ENCODE measurements at places on chromosomes 3 and 15.

DNA sequence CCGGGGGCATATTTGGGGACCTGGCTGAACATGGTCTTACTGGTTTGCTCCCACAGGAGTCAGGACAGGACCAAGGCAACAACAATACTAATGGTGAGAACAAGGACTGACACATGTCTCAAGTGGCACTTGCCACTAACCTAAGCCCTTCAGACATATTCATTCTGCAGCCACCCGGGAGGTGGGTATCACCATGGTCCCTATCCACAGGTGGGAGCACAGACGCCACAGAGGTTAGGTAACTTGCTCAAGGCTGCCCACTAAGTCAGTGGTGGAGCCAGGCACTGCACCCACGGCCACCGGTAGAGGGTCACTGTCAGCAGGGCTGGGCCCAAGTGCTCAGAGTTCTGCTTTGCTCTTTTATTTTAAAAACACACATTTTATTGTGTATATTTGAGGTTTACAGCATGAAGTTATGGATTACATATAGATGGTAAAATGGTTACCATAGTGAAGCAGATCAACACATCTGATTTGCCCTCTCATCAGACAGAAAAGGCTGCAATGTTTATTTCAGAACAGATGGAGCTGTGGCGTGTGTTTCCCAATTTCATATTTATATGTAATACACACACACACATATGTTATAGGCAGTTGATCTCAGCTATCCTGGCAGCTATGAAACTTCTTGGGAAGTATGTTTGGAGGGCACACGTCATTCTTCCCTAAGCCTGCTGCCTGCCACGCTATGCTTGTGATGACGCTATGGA, 30.0 kb upstream of the SLC41A3 start:
- H3K27ac ChIP-seq: no peak overlapping the region
- DNase-seq: no peak
- H3K4me1 ChIP-seq: no peaks in the 10 kb centered on the region
- H3K27me3 ChIP-seq: no peaks in the 10 kb centered on the region
- H3K4me3 ChIP-seq: no peak overlapping the region

- no peaks in the 10 kb centered on the region for H3K36me3 ChIP-seq
- H3K4me3 ChIP-seq: no peak overlapping the region
- H3K27me3 ChIP-seq: peaks cover 3% of the 10 kb centered on the region
Measured at GRCh38 chr15:79978260-79978654, 7.3 kb upstream of the BCL2A1 start.

- peaks cover 4% of the 10 kb centered on the region for H3K36me3 ChIP-seq
- H3K27me3 ChIP-seq: no peaks in the 10 kb centered on the region
- peaks cover 43% of the 10 kb centered on the region for H3K4me1 ChIP-seq
- no peak for DNase-seq
- peak overlapping the region; percentile 16 for H3K27ac ChIP-seq
Measured at GRCh38 chr3:69094467-69095205, 9.9 kb downstream of the ARL6IP5 start.

DNA sequence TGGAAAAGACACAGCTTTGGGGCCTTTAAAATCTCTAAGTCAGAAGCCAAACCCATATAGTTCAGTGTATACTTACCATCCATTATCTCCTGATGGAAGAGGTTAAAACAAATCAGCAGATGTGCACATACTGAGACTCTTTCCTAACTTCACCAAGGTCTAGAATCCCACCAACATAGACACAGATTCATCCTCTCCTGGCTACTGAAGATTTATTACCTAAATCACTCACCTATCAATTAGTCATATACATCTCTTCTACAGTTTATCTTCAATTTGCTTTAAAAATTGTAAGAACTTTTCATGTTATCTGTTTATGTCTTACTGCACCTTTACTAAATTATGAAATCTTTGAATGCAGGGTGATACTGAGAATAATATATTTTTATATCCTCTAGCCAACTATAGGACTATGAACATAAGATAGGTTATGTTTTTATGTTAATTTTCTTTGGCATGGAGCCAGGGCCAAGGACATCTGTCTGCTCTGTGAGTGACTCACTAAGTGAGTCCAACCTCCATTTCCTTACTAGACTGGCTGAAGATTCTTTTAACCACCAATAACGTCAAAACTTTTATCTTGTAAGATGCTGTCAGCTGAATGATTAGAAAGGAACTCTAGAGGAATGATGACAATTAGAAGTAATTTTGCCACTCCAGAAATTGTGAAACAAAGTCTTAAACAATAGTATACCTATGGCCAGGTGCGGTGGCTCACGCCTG, 397.6 kb downstream of the FOXP1 start:
- H3K4me1 ChIP-seq: peaks cover 5% of the 10 kb centered on the region
- H3K27ac ChIP-seq: no peak overlapping the region
- DNase-seq: peak; percentile 71
- H3K4me3 ChIP-seq: no peak overlapping the region

- DNase-seq: no peak
- H3K4me1 ChIP-seq: no peaks in the 10 kb centered on the region
- no peak overlapping the region for H3K27ac ChIP-seq
Measured at GRCh38 chr15:87781959-87782625, 474.4 kb downstream of the NTRK3 start.

GRCh38 chr3:59850417-59850816, 800.6 kb upstream of the CFAP20DC start:
- no peaks in the 10 kb centered on the region for H3K36me3 ChIP-seq
- no peak overlapping the region for H3K27ac ChIP-seq
- no peaks in the 10 kb centered on the region for H3K27me3 ChIP-seq
- no peak for DNase-seq
- no peak overlapping the region for H3K4me3 ChIP-seq
- H3K4me1 ChIP-seq: no peaks in the 10 kb centered on the region

- DNase-seq: no peak
- H3K36me3 ChIP-seq: no peaks in the 10 kb centered on the region
- H3K27me3 ChIP-seq: no peaks in the 10 kb centered on the region
- peaks cover 6% of the 10 kb centered on the region for H3K4me1 ChIP-seq
- H3K27ac ChIP-seq: no peak overlapping the region
Measured at GRCh38 chr15:50905055-50905454, 3.4 kb upstream of the AP4E1 start.

DNA sequence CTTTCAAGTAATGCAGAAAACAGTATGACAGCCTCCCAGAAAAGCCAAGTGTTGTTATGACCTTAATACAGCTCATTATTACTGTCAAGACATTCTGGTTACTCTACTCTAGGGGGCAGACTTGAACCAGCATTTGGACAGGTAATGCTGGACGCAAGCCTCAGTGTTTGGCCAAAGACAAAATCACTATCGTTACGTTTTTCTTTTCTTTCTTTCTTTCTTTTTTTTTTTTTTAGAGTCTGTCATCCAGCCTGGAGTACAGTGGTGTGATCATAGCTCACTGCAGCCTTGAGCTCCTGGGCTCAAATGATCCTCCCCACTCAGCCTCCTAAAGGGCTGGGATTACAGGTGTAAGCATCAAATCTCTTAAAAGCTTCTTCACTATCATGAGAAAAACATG, 29.4 kb upstream of the TMEM45A start:
- DNase-seq: peak; percentile 52
- peaks cover 3% of the 10 kb centered on the region for H3K27me3 ChIP-seq
- H3K4me1 ChIP-seq: no peaks in the 10 kb centered on the region

DNA sequence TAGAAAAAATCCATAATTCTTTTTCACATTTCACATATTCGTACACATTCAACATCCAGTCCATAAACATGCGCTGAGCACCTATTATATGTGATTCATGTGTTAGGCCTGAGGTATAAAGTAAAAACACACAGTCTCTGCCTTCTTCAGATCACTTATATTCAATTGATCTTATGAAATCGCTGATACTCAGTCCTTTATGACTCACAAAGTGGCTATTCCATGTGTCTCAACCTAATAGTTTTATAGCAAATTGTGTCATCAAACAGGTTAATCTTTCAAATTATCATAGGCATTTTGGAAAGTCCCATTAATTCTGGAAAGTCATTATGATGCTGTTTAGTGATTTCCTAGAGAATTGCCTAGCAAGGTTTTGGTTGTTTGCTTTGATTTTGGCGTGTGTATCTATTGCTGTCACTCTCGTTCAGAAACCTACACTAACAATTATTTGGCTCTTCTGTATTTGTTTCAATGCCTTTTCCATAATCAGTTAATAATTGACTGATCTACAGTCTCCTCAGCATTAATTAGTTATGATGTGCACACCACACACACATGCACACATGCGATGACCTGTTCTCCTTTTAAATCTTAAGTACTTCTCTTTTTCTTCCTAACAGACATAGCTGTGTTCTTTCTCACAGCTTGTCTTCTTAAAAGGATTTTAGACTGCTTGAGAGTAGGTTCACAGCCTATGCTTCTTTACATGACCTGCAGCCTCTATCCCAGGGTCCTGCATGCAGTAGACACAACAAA, 353.1 kb downstream of the MECOM start:
- H3K27me3 ChIP-seq: no peaks in the 10 kb centered on the region
- H3K36me3 ChIP-seq: no peaks in the 10 kb centered on the region
- no peak for DNase-seq

DNA sequence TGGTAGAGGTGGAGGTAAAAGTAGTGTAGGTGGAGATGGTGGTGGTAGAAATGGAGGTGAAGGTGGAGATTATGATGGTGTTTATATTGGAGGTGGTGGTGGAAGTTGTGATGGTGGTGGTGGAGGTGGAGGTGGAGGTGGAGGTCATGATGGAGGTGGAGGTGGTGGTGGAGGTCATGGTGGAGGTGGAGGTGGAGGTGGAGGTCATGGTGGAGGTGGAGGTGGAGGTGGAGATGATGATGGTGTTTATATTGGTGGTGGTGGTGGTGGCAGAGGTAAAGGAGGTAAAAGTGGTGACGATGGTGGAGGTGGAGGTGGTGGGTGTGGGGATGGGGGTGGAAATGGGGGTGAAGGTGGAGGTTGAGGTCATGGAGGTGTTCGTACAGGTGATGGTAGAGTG, 107.8 kb downstream of the ASB7 start:
- H3K4me1 ChIP-seq: peaks cover 9% of the 10 kb centered on the region
- H3K27ac ChIP-seq: no peak overlapping the region
- H3K27me3 ChIP-seq: no peaks in the 10 kb centered on the region
- no peak for DNase-seq
- H3K4me3 ChIP-seq: no peak overlapping the region

GRCh38 chr3:49244581-49245205, 32.3 kb downstream of the C3orf62 start:
- H3K4me3 ChIP-seq: no peak overlapping the region
- no peaks in the 10 kb centered on the region for H3K36me3 ChIP-seq
- no peak for DNase-seq
- H3K27ac ChIP-seq: no peak overlapping the region
- no peaks in the 10 kb centered on the region for H3K27me3 ChIP-seq

DNA sequence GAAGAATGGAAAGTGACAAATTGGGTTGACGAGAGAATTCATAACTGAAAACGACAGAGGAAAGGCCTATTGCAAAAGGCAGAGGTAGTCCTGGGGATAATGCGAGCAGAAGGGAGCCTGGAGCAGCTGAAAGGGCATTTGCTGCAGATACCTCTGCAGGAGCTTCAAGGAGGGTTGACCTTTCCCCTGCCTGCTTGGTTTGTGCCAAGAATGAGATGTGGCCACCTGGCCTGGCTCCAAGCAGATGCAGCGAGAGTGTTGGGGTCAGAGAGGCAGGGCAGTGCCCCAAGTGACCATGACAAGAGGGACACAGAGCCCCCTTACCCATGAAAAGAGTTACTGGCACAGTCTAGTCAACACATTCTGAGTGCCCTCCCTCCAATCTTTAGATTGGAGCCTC, 43.5 kb downstream of the SLC41A3 start:
- no peak for DNase-seq
- H3K4me1 ChIP-seq: no peaks in the 10 kb centered on the region
- no peaks in the 10 kb centered on the region for H3K36me3 ChIP-seq
- no peak overlapping the region for H3K27ac ChIP-seq
- no peaks in the 10 kb centered on the region for H3K27me3 ChIP-seq
- H3K4me3 ChIP-seq: no peak overlapping the region

DNA sequence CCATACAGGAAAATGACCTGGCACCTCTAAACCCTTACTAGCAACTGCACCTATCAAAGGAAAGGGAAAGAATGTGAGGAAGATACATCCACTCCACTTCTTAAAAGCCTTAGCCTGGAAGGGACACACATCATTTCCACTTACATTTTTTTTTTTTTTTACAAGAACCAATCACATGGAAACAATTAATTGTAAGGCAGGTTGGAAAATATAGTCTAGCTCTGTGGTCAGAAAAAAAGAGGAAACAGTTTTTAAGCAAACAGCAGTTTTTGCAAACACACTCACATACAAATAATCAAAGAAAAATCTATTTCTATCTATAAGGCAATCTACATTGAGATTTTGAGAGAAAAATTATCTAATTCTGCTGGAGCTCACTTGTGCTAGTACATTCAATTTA, 98.9 kb upstream of the SPRED1 start:
- DNase-seq: no peak
- no peak overlapping the region for H3K4me3 ChIP-seq
- no peaks in the 10 kb centered on the region for H3K4me1 ChIP-seq
- no peak overlapping the region for H3K27ac ChIP-seq

DNA sequence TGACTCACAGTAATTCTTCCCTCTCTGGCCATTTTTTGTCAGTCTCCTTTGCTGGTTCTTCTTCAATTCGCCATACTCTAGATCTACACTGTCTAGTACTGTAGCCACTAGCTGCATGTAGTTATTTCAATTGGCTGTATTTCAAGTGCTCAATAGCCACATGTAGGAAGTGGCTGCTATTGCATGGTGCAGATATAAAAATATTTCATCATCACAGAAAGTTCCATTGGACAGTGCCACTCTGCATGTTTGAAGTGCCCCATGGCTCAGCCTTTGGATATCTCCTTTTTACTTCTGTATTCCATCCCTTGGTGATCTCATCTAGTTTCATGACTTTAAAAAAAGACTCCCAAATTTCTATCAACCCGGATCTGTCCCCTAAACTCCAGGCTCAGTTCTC, 22.1 kb downstream of the PPP2R3A start:
- DNase-seq: no peak
- H3K36me3 ChIP-seq: no peaks in the 10 kb centered on the region
- H3K4me3 ChIP-seq: no peak overlapping the region
- peaks cover 20% of the 10 kb centered on the region for H3K4me1 ChIP-seq
- no peak overlapping the region for H3K27ac ChIP-seq

- DNase-seq: no peak
- H3K27me3 ChIP-seq: peaks cover 5% of the 10 kb centered on the region
- H3K4me3 ChIP-seq: no peak overlapping the region
- H3K36me3 ChIP-seq: no peaks in the 10 kb centered on the region
Measured at GRCh38 chr3:41041899-41042298, 157.4 kb upstream of the CTNNB1 start.

- no peak overlapping the region for H3K4me3 ChIP-seq
- no peaks in the 10 kb centered on the region for H3K27me3 ChIP-seq
Measured at GRCh38 chr15:45183511-45183910, 4.3 kb downstream of the SHF start.

- no peak for DNase-seq
- H3K27me3 ChIP-seq: no peaks in the 10 kb centered on the region
- H3K4me3 ChIP-seq: no peak overlapping the region
- H3K27ac ChIP-seq: no peak overlapping the region
Measured at GRCh38 chr3:193710286-193711165, 117.5 kb downstream of the OPA1 start.
